ENCODE measurements at places on chromosomes 2 and 18.

- DNase-seq = no peak
Measured at GRCh38 chr2:177239932-177240630, 24.4 kb downstream of the NFE2L2 start.

- no peak for DNase-seq
Measured at GRCh38 chr2:5748946-5749345, 56.8 kb downstream of the SOX11 start.

DNA sequence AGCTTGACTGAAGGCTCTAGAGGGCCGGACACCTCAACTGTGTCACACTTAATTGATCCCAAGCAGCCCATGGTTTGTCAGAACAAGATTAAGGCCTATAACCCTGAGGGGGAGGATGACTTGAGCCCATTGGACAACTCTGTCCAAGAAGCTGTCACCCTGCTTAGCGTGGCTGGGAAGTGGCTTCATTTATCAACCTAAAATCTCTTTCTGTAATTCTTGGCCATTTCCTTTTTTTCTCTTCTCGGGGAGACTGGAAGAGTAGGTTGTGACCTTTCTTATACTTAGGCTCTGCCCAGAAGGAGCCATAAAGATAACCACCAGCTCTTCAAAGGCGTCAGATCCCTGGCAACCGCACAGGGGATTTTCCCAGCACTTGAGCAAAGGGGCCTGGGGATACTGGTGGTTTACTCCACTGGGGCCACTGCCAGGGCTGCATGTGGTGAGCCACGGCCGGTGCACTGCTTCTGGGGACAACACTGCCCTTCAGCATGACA lies 265.5 kb downstream of the CYRIA start:
- no peak for DNase-seq

GRCh38 chr2:182210669-182211068 lies 216.2 kb downstream of the PDE1A start:
- no peak for DNase-seq

GRCh38 chr2:146228020-146228393 lies 1616.8 kb upstream of the ACVR2A start:
- DNase-seq = no peak

DNA sequence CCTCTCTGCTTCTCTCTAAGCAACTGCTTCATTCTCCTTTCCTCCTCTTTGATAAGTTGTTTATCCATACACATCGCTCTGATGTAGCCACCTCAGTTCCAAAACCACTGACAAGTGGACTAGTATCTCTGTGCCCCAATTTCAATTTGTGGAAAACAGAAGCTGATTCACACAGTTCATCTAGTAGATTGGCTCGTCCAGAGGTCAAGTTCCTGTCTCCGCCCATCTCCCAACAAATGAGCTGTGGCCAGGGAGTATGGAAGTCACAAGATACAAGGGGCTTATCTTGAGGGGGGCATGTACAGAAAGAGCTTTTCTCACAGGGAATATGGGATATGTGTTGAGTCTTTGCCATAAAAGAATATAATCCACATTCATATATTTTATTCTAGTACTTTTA lies 17.7 kb upstream of the CHN1 start:
- DNase-seq = no peak

- DNase-seq = no peak
Measured at GRCh38 chr2:177243073-177243472, 21.5 kb downstream of the NFE2L2 start.

- DNase-seq = no peak
Measured at GRCh38 chr2:10370895-10371294, 68.2 kb downstream of the HPCAL1 start.

GRCh38 chr18:76494231-76495005 lies 624 bp downstream of the ZNF516 start:
- no peak for DNase-seq
